T-helper 22 cell (primary cell): ENCODE measurements at places on chromosomes 1 and 21.

DNA sequence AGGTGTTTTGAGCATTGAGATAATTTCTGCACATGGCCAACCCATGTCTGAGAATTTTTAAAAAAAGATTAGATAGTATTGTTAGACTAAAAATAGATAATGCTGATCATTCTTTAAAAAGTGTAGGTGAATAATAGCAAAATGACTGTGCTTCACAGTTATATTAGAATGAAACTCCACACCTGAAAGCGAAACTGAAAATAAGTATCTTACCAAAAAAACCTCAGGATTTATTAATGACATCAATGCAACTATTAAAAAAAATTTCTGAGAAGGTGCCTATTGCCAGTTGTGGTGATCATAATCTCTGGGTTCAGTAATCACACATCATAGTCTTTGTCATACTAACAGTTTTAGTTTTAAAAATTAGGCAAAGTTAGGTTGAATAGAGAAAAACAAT, 36.5 kb downstream of the PLA2G4A start:
- no peak for DNase-seq

DNA sequence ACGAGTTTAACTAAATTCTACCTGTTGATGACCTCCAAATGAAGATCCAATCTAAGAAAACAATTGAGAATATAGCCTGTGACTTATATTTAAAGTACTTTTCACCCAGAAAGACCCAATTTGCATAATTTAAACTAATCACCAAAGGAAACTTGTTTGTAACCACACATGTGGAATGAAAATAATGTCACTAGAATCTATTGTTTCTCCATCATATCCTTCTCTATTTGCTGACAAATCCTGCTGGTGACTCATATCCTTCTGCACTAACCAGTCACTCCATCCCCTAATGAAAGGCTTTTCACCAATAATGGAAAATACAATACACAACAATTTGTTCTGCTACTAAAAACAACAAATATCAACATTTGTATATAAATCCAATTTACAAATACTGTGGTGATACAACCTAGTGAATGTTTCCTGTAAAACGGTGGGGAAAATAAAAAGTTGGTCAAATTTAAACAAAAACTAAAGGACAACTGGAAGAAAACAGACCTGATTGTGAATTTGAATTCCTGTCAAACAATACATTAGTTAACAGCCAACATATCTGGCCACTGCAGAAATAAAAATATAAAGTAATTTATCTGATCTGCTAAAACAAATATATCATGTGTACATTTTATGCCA, 6.5 kb downstream of the PTP4A2 start:
- no peak for DNase-seq

DNA sequence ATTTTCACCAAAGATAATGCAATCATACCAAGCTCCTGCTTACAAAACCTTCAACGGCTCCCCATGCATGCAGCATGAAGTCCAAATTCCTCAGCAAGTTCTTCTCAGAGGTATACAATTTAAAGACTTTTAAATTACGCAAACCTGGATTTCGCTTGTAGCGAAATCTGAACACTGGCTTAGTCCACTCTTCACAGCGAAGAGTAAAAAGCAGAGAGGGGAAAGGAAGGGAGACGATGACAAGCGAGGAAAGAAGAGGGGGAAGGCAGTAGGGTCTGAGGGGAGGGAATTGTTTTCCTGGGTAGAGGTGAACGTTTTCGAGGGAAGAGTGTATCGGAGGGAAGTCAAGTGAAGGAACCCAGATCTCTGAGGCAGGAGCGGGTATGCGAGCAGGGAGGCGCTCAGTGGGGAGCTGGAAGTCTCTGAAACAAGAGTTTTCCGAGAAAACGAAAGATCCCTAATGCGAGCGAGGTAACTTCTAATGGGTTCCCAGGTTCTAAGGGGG, 790 bp downstream of the TESK2 start:
- DNase-seq, result no peak

DNA sequence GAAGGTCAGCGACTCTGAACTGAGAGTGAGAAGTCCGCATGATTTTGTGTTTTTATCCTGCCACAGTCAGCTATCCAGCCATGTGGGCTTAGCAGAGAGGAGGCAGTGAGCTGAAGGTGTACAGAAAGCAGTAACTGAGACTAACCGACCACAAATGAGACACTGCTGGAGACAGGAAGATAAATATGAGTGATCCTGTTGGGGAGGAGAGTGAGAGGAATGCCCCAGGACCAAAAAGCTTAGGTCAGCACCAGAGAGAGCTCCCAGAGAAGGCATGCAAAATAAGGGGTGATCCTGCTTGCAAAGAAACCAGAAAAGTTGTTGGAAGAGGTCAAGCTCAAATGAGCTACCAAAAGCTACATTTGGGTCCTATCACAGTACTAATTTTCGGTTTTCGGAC, 63.7 kb downstream of the HLCS start:
- DNase-seq, result no peak

- peak; percentile 27 for DNase-seq
These were observed 918 bp downstream of the MIB2 start for GRCh38 chr1:1616045-1616790.

- no peak for DNase-seq
These were observed 304.9 kb upstream of the USP24 start for GRCh38 chr1:55519937-55520683.

DNA sequence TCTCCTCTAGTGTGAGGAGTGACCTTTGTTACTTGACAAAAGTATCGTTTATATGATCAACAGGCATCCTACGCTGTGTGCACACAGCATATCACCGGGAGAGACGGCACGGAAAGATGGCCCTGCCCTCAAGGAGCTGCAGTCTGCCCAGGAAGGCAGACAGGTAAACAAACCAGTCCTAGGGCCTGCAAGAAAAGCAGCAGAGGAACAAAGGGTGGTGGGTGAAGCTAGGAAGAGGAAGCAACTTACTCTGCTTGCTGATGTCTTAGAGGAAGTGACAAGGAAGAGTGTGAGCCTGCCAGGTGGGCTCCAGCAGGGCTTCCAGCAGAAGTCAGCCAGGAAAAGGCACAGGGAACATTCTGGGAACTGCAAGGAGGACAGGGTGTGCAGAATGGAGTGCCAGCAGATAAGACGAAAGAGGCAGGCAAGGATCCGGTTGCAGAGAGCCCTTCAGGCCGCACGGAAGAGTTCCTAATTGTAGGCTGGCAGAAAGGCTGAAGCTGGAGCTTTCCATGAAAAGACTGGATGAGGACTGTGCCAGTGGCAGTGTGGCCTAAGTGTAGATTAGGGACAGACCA, 106.7 kb downstream of the SLC45A1 start:
- peak; percentile 38 for DNase-seq

DNA sequence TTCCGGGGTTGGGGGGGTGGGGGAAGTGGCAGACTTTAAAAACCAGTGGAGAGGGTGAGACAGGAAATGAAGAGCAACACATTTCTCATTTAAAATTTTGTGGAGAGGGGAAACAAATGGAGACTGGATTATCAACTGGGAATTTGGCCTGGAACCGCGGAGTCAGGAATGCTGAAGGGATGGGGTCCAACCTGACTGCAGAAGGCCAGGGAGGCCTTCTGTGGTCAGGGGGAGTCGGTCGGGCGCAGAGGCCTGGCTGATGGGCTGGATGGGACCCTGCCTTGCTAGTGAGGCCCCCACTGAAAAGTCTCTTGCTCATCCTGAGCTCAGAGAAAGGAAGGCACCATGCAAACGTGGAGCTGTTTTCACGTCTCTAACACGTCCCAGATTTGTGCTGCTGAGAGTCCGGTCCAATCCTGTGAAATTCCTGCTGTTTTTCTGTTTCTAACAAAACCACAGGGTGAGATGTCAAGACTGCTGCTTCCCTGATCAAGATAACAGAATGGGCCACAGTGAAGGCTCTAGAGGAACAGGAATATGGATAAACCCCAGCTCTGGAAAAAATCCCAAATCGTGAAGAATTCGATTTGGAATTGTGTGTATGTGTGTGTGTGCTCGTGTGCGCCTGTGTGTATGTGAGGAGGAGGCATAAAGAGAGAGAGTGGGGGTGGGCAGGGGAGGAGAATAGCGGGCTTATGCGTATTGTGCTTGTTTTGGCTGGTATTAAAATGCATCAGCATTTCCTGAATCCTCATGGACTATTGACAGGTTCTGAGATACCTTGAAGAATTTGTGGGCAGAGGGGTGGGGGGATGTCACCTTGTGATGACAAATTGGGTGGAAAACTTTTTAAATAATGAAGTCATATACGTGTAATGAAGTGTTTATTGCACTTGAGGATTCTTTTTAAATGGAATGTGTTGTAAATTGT, 117.4 kb downstream of the NGF start:
- no peak for DNase-seq

- no peak for DNase-seq
These were observed 25.4 kb downstream of the ST6GALNAC5 start for GRCh38 chr1:76892675-76893074.

DNA sequence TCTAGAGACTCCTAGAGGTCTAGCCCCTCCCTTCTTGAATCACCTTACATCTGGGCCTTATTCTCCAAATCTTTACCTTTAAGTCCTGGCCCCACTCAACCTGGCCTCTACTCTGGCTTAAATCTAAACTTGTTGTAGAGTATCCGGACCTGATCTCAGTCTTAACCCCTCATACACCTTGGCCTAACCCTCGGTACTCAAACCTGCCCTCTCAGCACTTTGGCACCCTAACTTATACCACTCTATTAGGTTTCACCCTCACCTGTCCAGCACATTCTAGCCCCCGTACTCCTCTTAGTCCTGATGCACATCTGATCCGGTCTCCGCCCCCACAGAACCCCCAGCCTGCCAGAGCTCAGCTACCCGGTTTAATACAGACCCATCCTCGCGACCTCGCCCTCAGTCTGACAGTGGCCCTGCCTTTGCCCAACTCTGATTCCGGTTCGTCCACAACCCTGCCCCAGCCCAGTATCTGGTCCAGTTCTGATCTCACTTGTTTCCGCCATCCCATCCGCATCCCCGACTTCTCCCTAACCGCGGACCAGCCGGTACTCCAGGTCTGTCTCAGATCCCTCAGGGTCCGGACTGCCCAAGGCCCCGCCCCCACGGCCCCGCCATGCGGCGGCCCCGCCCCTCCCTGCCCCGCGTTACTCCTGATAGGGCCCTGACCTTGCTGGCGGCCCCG, 1.5 kb downstream of the TRIM62 start:
- DNase-seq, result no peak

GRCh38 chr1:235404190-235404589, 37.0 kb downstream of the TBCE start:
- no peak for DNase-seq

- DNase-seq, result no peak
These were observed 1.4 kb downstream of the LDLRAP1 start for GRCh38 chr1:25544819-25545218.

- peak; percentile 53 for DNase-seq
These were observed at the start of gene PCNX2 for GRCh38 chr1:233295237-233295974. Gene PCNX2, minus strand, starts transcription at chr1:233295725. Its CDS starts 247 bp downstream, at chr1:233295478.

DNA sequence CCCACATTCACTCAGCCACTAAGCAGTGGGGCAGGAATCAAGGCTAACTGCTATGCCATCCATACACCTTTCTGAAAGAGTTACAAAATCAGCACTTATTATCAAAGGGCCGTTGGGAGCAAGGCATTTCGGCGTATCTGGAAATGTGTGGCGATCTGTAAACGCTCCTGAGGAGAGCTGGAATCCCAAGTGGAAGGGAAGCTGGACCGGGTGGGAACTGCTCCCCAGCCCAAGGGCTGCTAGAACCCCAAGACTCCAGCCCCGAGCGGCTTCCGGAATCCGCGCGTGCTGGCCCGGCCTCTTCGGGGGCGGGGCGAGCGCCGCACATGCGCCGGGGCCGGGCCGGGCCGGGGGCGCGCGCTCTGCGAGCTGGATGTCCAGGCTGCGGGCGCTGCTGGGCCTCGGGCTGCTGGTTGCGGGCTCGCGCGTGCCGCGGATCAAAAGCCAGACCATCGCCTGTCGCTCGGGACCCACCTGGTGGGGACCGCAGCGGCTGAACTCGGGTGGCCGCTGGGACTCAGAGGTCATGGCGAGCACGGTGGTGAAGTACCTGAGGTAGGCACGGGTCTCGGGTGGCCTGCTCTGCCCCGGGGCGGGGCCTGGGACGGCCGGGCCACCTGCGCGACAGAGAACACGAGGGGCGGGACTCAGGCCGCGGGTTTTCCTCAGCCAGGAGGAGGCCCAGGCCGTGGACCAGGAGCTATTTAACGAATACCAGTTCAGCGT, at the start of gene NAXE:
Gene NAXE, plus strand, starts transcription at position 345 of the 726 bp plus-strand sequence. Its CDS starts 29 bp downstream, at position 374.
- DNase-seq, result peak; percentile 50

DNA sequence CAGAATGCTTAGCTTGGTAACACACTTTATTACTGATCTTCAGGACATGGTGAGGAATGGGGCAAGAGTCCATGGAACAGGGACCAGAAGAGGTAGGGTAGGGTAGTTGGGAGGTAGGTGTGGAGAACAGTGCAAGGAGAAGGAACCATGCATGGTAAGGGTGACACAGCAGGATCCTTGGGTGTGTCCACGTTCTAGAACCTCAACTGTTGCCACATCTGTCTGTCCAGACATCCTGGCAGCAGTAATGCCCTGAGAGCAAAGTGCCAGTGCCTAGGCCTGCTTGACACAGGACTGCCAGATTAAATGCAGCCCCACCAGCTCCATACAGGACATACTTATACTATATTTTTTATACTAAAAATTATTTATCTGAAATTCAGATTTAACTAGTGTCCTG, 13.9 kb downstream of the DMAP1 start:
- DNase-seq, result no peak

- DNase-seq, result no peak
These were observed 56.0 kb downstream of the CD46 start for GRCh38 chr1:207807690-207808321.

- no peak for DNase-seq
These were observed 155.1 kb downstream of the IGSF21 start for GRCh38 chr1:18262726-18263125.

DNA sequence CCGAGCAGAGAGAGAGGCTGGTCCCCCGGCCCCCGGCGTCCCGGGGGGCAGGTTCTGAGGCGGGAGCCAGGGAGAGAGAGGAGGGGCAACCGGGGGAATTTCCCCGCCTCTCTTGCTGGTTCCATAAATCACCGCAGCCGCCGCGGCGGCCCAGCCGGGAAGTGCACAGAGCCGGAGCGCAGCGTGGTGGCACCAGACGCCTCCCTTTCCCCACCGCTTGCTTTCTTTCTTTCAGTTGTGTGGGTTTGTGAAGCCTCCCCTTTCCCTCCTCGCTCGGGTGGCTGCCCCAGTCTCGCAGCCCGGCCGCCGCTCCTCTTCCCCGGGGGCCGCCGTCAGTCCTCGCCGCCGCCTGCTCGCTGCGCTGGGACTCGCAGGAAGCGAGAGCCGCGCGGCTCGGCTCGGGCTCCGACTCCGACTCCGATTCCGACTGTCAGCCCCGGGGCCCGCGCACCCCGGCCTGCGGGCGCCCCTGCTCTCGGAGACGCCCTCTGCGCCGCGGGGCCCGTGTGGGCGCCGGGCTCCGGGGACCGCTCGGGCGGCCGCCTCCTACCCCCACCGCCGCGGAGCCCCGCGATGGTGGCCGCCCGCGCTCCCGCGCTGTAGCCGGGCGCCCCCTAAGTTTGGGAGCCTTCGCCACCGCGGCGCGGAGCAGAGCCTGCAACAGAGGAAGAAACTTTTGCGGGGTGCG, at the start of gene CACHD1:
Gene CACHD1, plus strand, starts transcription at position 153 of the 688 bp plus-strand sequence. CDS start 616 bp downstream, outside the sequence.
- DNase-seq, result peak; percentile 6

DNA sequence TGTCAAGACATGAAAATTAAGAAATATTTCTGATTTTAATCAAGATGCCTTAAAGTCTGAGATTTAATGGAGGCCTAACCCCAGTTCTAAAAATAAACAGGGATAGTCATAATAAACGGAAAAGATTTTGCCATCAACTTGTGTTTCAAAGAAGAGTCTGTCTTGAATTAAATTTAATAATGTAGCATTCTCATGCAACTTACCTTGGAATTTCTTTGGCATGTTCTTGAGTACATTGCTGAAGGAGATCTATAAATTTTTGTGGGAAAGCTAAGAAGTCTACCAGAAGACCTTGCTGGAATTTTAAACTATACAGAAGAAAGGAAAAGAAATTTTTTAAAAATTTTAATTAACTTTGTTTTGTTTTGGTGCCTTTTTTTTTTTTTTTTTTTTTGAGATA, 10.6 kb downstream of the SASS6 start:
- DNase-seq, result no peak

GRCh38 chr1:179141592-179142251, 59.9 kb downstream of the TOR3A start:
- DNase-seq, result no peak
